ENCODE measurements at places on chromosomes 13 and 19. TPM values are rescaled to one million over a fixed set of nuclear protein-coding genes. Genes with fewer than 3 reads are reported as not detected.

UCHL3 gene
- 21.0 TPM for total RNA-seq

DNA sequence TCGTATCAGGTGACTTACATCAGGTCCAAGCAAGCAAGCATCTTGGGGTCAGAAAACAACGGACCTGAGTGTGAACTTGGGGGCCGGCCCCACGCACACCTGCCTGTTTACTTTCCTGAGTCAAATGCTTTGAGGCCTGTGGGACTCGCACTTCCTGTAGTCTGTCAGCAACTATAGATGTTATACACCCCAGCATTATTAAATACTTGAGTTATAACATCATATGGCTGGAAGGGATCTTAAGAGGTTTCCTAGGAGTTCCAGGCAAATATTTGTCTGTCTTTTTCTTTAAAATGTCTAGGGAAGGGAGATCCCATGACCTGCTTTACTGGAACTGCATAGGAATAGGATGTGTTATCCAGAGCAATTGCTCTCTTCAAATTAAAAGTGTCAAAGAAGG is 280.6 kb downstream of the SHISA2 start:
- DNase-seq: no peak

- DNase-seq: no peak
Measured at GRCh38 chr19:49167857-49168409, 10.3 kb downstream of the TRPM4 start.

PRKD2 gene
- 61.5 TPM for total RNA-seq

GRCh38 chr13:46571189-46571908 is 18.4 kb downstream of the LRCH1 start:
- no peak for DNase-seq

NR1H2 gene
- total RNA-seq: 92.3 TPM

GRCh38 chr19:37977992-37978391 is 71.0 kb downstream of the SIPA1L3 start:
- DNase-seq: no peak

MAN2B1 gene
- total RNA-seq: 104 TPM

- DNase-seq: no peak
Measured at GRCh38 chr19:58516246-58516836, 3.3 kb downstream of the ZBTB45 start.

- no peak for DNase-seq
Measured at GRCh38 chr13:29987340-29987739, 136.9 kb upstream of the UBL3 start.

DNA sequence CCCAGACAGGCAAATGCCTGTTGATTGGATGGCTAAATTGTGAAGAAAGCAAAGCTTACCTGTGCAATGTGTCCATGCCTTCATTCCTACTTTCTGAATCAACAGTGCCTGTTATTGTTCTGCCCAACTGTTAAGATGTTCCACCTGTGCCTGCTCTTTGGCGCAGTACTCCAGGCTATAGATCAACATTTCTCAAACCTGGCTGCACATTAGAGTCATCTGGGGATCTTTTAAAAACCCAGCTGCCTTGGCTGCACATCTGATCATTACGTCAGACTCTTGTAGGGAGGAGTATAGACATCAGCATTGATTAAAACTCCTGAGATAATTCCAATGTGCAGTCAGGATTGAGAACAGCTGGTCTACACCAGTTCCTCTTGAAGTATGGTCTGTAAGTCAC is 16.2 kb upstream of the CPB2 start:
- DNase-seq: no peak

- no peak for DNase-seq
Measured at GRCh38 chr13:57569986-57570385, 61.6 kb upstream of the PCDH17 start.

DNA sequence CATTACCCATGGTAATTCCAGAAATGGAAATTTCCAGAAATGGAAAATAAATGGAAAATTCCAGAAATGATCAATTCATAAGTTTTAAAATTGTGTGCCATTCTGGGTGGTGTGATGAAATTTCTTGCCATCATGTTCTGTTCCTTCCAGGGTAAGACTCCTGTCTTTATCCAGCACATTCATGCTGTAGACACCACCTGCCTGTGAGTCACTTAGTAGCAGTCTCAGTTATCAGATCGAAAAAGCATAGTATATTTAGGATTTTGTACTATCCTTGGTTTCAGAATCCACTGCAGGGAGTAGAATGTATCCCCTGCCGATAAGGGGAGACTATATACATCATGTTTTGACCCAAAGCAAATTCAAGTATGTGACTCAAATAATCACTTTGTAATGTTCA is 26.7 kb upstream of the CSNK1A1L start:
- no peak for DNase-seq

- DNase-seq: no peak
Measured at GRCh38 chr13:49213539-49213938, 6.6 kb upstream of the MLNR start.

DACT3 gene
- 31.0 TPM for total RNA-seq

GRCh38 chr13:39910041-39910440 is 254.6 kb downstream of the COG6 start:
- no peak for DNase-seq

KLF1 gene
- total RNA-seq: not detected

DNA sequence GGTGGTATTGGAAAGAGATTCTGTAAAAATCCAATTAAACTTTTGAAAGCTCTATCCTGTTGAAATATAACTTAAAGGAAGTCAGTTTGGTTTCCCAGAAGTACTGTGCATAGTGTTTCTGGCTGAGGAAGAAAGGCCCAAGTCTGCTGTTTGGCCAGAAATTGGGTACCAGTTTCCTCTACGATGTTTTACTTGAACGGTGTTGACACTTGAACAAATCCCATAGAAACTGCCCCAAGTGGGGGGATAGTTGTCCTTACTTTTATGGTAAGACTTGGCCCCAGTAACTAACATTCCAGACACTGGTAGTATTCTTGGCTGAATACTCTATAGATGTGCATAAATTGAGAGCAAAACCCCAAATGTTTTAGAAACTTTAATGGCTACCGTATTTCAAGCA is 14.2 kb downstream of the KLF5 start:
- no peak for DNase-seq

NLRP4 gene
- not detected for total RNA-seq

LGALS4 gene
- 1,935 TPM for total RNA-seq

GRCh38 chr19:19460761-19461265 is 54.5 kb downstream of the TSSK6 start:
- DNase-seq: peak; percentile 42

DNA sequence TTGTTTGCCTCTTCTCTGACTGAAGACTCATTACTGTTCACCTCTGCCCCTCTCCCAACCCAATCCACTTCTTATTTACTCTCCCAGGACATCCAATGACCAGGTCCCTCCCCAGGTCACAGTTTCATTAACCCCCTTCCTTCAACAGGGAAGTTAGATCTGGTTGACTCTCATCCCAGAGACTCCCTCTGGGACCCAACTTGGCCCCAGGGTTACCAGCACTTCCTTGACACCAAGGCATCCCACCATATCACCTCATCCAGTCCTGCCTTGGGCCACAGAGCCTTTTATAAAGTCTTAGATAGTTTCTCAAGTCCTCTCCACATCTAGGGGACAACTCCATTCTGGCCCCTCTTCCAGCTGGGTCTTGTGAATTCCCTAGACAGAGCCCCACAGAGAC is 470.6 kb upstream of the TSHZ3 start:
- no peak for DNase-seq

DNA sequence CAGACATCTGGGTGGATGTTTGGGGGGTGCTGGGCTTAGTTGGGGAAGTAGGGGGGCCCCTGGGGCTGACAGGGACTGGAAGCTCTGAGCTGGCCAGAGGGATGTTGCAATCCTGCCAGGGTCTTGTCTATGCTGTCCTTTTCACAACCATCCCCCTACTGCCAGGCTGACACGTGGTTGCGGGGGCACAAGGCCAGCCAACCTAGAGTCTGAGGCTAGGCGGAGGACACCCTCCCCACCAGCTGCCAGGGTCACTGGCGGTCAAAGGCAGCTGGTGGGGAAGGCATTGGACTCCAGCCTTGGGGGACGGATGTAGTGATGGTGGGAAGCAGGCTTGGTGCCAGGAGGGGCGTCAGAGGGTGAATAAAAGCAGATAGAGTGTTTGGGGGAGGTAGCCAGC is 1.6 kb upstream of the APOC1 start:
- DNase-seq: peak; percentile 46

DNA sequence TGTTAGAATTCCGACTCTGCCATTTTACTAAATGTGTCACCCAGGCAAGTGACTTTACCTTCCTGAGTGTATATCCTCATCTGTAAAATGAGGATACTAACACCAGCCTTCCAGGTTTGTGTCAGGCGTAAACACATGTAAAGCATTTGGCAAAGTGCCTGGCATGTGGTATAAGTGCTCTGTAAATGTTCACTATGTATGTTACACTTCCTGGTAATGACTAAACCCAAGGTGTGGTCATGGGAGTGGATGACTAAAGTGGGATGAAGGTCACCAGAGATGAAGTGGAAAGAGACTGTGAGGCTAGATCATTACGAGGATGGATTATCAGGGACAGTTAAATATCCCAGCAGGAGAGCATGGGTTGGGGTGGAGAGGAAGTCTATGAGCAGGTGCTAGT is 25.6 kb downstream of the DEDD2 start:
- DNase-seq: peak; percentile 83

DNA sequence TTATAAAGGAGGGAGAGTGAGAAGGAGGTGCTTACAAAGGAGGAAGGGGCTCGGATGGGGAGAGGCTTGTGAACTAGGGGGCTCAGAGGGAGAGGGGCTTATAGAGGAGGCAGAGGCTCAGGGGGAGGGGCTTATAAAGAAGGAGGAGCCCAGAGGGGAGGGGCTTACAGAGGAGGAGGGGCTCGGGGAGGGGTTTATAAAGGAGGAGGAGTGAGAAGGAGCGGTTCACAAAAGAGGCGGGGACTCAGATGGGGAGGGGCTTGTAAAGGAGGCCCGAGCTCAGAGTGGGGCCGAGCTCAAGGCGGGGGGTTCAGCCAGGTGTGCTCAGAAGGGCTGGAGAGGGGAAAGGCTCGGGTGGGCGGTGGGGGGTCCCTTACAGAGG is 500 bp downstream of the SMIM24 start:
- DNase-seq: peak; percentile 62

- DNase-seq: no peak
Measured at GRCh38 chr13:113918580-113918979, 54.7 kb upstream of the GAS6 start.

DNA sequence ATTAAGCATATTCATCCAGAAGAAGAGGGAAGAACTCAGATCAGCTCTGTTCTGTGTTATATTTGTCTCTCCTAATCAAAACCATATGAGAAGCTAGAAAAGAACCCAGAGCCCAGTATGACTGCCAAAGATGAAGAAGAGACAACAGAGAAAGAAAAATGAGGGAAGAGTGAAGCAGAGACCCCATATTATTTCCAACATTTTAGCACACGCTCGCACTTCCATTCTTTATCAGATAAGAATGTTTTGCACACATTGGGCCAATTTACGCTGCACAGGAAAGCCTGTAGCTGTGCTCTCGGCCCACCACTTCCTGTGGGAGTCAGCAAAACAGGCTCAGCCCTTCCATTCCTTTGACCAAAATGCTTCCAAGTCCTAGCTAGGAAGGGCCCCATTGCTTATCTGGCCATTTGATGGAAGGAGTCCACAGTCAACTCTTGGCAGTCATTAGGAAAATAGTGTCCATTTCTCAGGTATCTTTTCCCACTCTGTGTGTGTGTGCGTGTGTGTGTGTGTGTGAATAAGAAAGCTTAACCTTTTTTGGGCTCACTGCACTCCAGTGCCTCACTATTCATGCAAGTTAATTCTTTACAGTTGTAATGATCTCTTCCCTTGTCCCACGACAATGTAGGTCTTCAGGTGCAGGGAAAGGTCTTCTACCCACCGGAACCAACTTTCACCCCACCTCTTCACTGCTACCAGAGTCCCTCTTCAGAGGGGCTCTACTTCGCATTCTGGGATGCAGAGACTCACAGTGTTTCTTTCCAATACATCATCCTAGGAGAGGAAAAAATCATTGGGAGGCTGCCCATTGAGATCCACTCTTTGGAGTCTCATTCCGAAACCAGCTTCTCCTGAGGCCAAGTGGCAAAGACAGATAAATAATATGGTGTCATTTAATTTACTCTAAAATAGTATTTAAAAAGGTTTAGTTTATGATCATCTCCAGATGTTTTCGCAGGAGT is 237.5 kb downstream of the COG6 start:
- no peak for DNase-seq

DNA sequence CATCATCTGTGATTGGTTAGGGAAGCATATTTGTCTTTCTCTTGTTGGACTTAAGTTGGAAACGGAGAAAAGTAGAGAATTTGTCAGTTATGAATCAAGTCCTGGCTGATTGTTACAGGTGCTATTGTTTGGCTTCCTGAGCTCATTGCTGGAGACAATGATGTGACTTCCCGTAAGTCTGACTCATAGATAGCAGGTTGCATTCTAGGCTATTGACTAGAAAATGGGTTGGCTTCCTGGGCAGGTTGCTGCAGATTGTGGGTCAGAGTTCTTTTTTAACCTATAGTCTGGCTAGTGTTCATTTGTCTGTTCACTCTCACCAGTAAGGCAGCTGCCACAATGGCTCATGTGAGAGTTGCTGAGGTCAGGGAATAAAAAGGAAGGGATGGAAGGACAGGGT is 101.5 kb downstream of the CCNA1 start:
- no peak for DNase-seq

GRCh38 chr19:1279782-1280341 is 4.5 kb downstream of the FAM174C start:
- peak; percentile 86 for DNase-seq

C1QTNF9B gene
- total RNA-seq: not detected

DNA sequence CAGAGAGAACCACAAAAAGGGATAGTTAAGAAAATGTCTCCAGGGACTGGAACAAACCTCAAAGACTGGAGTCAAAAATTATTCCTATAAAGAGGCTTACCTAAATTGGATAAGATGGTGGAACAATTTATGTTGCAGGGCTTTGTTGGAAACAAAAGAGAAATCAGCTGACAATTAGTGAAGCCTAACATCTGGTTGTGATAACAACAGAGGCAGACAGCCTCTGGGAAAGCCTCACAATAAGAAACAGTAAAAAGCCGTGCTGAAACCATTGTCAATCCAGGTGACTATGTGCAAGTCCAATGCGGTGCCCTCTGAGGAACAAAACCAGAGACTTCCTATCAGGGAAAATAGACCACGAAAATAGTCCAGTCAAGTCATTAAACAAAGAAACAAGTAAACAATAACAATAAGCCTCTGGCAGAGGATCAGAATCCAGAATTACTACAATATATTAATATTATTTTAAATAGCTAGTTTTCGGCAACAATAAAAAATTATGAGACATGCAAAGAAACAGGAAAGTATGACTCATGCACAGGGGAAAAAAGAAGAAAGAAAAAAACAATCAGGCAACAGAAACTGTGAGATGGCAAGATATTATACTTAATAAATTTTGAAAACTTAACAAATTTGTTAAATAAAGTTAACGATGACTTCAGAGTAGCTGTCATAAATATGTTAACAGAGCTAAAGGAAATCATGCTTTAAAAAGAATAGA is 99.7 kb upstream of the RXFP2 start:
- DNase-seq: no peak

CYP4F11 gene
- 87.2 TPM for total RNA-seq

- DNase-seq: peak; percentile 43
Measured at GRCh38 chr13:52850396-52851136, 2.1 kb upstream of the PCDH8 start.
